ENCODE measurements at places on chromosomes 11 and 22.

- DNase-seq = no peak
Observed at GRCh38 chr11:1920909-1921573, 1.5 kb downstream of the TNNT3 start.

- no peak for DNase-seq
Observed at GRCh38 chr11:58494101-58494500, 13.8 kb downstream of the OR5B21 start.

DNA sequence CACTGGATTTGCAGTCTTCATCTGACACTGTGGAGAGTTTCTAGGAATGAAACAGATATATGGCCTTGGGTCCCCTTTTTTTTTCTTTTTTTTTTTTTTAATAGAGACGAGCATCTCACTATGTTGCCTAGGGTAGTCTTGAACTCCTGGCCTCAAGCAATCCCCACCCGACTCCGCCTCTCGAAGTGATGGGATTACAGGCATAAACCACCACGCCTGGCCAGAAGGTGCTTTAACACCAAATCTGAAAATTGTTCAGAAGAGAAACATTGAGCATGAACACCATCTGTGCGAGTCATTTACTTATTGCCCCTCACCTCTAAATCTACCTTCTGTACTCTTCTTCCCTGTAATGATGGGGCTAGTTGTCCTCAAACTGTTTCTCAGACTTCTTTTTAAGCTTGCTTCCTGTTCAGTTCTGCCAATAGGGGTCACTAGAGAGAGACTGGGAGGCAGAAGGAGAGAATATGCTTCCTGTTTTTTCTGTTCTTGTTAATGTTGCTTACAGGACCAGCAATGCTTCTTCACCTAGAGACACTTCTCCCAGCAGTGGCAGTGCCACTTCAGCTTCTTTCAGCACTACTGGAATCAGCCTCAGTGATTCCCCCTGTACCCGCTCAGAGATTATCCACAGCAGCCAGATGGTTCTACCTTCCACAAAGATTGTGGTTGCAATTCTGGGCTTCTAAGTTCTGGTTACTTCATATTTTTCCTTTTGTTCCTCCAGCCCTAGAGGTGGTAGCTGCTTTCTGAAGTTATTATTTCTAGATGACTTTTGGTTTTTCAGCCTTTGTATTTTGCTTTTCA is 20.8 kb upstream of the ZBED5 start:
- no peak for DNase-seq

DNA sequence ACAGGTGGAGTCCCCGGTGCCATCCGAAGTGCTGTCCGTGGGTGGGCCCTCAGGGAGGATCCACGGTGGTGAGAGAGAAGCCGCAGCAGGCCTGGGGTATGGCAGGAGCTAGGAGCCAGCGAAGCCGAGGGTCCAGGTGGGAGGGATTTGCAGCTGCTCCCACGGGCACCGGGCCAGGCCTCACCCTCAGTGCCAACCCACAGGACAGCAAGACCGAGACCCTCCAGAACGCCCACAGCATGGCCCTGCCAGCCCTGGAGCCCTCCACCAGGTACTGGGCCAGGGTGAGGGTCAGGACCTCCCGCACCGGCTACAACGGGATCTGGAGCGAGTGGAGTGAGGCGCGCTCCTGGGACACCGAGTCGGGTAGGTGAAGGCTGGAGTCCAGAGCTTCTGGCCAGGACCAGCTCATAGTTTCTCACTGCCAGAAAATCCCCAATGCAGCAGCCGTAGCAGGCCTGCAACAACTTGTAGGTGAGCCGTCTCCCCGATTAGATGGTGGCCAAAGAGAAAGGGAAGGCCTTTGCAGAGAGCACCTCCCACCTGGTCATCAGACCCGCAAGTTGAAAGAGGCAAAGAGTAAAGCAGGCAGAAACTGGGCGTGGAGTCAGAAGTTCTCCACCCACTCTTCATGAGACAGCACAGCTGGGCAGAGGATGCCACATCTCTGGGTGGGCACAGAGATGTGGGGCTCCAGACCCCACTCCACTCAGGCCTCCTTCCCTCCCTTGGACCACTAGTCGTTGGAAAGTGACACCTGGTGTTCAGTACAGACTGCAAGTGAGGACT is 20.4 kb downstream of the CSF2RB start:
- no peak for DNase-seq

GRCh38 chr22:45905924-45906865 is 70.8 kb downstream of the WNT7B start:
- no peak for DNase-seq

DNA sequence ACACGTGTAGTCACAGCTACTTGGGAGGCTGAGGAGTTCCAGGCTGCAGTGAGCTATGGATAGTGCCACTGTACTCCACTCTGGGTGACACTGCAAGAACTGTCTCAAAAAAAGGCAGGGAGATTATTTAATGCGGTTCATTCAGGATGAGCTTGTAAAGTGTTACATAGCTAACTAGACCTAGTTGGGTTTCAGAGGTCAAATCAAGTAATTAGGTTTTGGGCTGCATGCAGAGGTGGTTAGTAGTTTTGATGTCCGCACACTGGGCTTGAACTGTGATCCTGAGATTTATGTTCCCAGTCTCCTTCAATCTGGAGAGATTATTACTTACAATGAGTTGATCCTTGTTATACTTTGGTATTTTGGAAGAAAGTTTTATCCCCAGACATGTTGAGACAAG is 2.1 kb upstream of the RBM4 start:
- no peak for DNase-seq

- no peak for DNase-seq
Observed at GRCh38 chr11:722346-722811, 16.3 kb downstream of the EPS8L2 start.

- no peak for DNase-seq
Observed at GRCh38 chr11:114280696-114281095, 15.5 kb upstream of the NNMT start.

- DNase-seq = no peak
Observed at GRCh38 chr11:13348305-13348704, 70.7 kb downstream of the BMAL1 start.

All from amygdala (tissue), 56 donors.